Activated CD4-positive, alpha-beta T cell treated with anti-CD3 and anti-CD28 coated beads for 36 hours (primary cell): ENCODE measurements at places on chromosomes 1 and 21. TPM values are rescaled to one million over a fixed set of nuclear protein-coding genes. Genes with fewer than 3 reads are reported as not detected.
A peak's percentile ranks its signal among the peaks of the same experiment; 100 is the strongest.

GIPC2 gene
- total RNA-seq = 0.05 TPM

- H3K27ac ChIP-seq = no peak overlapping the region
- H3K27me3 ChIP-seq = peaks cover 58% of the 10 kb centered on the region
Measured at GRCh38 chr1:109392788-109393616, 4.7 kb downstream of the SORT1 start.

DNA sequence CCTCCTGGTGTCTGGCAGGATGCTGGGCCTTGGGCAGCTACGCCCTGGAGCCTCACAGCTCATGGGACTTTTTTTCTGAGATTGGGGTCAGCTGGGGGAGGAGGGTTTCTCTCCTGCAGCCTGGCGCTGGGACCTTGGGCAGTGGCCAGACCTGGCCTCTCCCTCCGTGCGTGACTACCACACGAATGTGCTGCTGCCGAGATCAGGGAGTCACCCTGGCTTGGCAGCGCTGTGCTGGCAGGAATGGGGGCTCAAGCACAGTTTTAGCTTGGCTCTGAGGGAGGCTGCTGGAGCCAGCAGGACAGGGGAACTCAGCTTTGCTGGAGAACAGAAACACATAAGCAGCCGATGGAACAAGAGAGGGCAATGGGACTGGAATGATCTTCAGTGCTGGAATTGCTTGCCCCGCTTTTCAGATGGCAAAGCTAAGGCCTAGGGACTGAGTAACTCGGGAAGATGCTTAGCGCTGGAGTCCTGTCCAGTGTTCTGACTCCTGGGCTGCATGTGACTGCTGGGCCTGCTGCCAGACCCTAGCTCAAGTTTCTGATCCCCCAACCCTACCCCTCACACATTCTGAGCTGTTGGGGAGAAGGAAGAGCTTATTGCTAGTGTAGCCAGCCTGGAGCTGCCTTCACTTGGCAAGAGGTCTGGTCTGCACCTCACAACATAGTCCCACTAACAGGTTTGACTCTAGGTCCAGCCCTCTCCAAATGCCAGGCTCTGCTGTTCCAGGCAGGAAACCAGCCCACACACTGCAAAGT lies 69.9 kb downstream of the NAV1 start:
- no peak overlapping the region for H3K4me3 ChIP-seq
- no peaks in the 10 kb centered on the region for H3K4me1 ChIP-seq
- no peak overlapping the region for H3K27ac ChIP-seq
- H3K27me3 ChIP-seq = no peaks in the 10 kb centered on the region
- no peaks in the 10 kb centered on the region for H3K36me3 ChIP-seq
- DNase-seq = no peak

GRCh38 chr1:235783148-235783776 lies 83.4 kb downstream of the LYST start:
- no peaks in the 10 kb centered on the region for H3K27me3 ChIP-seq
- no peaks in the 10 kb centered on the region for H3K4me1 ChIP-seq
- H3K36me3 ChIP-seq = peaks cover 20% of the 10 kb centered on the region
- H3K4me3 ChIP-seq = no peak overlapping the region

SPRR1B gene
- not detected for total RNA-seq

DNA sequence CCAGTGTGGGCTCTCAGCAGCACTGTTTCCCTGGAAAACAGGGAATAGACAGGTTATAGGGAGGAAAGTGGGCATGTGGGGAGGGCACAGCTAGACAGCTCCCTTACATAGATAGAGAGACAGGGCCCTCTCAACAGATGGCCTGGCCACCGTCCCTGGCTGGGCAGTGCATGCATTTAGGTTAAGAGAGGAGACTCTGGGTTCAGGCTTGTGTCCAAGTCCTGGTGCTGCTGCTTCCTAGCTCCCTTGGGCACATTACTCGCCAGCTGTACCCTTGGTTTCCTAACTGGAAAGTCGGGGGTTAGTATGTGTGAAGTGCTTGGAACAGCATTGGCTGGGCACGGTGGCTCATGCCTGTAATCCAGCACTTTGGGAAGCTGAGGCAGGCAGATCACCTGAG lies 9.1 kb downstream of the PLOD1 start:
- H3K4me1 ChIP-seq = no peaks in the 10 kb centered on the region
- no peak overlapping the region for H3K4me3 ChIP-seq
- DNase-seq = no peak
- no peak overlapping the region for H3K27ac ChIP-seq
- H3K27me3 ChIP-seq = no peaks in the 10 kb centered on the region
- peaks cover 3% of the 10 kb centered on the region for H3K36me3 ChIP-seq

MRPS14 gene
- 43.7 TPM for total RNA-seq

DNA sequence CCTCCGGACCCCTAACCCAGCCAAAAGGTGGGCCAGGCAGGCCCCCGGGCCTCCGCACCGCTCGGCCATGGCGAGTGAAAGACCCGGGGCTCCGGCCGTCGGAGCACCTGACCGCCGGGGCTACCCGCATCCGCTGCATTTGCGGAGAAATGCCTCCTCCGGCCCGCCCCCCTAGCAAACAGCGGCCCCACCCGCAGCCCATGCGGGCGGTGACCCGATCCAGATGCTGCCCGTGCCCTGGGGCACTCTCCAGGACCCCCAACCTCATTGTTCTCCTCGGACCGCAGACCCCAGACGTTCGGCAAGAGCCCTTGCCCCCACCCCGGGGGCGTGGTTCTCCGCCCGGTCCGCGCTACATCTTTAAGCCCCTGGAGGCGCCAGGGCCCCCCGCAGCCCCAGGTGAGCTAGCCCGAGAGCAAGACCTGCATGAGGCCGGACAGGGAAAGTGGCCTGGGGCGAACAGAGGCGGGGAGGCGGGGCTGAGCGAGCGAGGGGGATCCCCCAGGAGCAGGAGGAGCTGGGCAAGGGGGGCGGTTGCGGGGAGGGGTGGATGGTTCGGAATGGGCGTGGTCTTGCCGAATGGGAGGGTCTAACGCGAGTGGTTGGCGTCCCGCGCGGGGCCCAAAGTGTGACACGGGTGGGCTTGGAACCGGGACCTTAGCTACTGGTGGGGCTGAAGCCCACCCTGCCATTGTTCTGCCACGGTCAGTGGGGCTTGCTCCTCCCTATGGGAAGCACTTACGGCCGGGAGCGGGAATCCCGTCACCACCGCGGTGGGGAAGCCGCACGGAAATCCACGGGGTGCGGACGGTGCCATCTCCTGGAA lies 6.3 kb upstream of the CRYBG2 start:
- H3K27ac ChIP-seq = no peak overlapping the region
- H3K4me1 ChIP-seq = peaks cover 32% of the 10 kb centered on the region
- H3K27me3 ChIP-seq = peaks cover 11% of the 10 kb centered on the region
- peak overlapping the region; percentile 53 for H3K4me3 ChIP-seq

DNA sequence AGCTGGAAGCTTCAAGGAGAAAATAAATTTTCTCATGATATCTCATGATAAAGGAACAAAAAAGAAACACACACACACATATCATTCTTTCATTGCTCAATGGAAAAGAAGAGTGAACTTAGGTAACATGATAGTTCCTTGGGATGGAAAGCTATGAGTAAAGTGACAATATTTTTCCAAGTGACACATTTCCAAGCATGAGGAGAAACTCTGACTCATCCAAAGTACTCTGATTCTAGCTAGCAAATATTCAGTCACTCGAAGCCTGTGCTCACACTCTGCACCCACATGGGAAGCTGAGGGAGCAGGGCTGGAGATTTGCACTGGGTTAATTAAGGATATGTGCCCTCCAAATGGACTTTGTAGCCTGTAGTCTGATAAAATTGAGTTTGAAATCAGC lies 222.4 kb downstream of the LRRC40 start:
- H3K4me1 ChIP-seq = no peaks in the 10 kb centered on the region
- no peak for DNase-seq
- no peak overlapping the region for H3K4me3 ChIP-seq
- no peaks in the 10 kb centered on the region for H3K36me3 ChIP-seq

- peaks cover 2% of the 10 kb centered on the region for H3K27me3 ChIP-seq
- peaks cover 55% of the 10 kb centered on the region for H3K4me1 ChIP-seq
- peak overlapping the region; percentile 85 for H3K4me3 ChIP-seq
- H3K27ac ChIP-seq = peak overlapping the region; percentile 100
- no peak for DNase-seq
Measured at GRCh38 chr1:212035835-212036605, 472 bp downstream of the DTL start.

DNA sequence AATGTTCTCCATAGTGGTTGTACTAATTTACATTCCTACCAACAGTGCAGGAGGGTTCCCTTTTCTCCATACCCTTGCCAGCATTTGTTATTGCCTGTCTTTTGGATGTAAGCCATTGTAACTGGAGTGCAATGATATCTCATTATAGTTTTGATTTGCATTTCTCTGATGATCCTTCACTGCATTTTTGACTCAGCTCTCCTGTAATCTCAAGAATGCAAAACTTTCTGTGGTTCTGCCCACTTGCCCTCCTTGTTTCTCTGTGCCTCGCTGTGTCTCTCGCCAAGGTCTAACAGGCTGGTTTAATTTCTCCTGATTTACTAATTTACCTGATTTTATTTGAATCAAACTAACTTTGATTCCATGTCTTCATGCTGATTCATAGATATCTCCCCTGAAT lies 407.9 kb downstream of the ZP4 start:
- no peak overlapping the region for H3K4me3 ChIP-seq
- H3K4me1 ChIP-seq = no peaks in the 10 kb centered on the region

GRCh38 chr1:30532621-30533020 lies 190.8 kb downstream of the MATN1 start:
- DNase-seq = no peak
- no peaks in the 10 kb centered on the region for H3K4me1 ChIP-seq
- H3K27me3 ChIP-seq = peaks cover 8% of the 10 kb centered on the region
- no peak overlapping the region for H3K27ac ChIP-seq

RGS16 gene
- 27.2 TPM for total RNA-seq

GRCh38 chr1:2636733-2637132 lies 3.9 kb upstream of the MMEL1 start:
- no peak overlapping the region for H3K27ac ChIP-seq
- H3K4me1 ChIP-seq = no peaks in the 10 kb centered on the region
- no peak for DNase-seq
- H3K27me3 ChIP-seq = peaks cover under 1% of the 10 kb centered on the region
- no peaks in the 10 kb centered on the region for H3K36me3 ChIP-seq

L1TD1 gene
- total RNA-seq = 0.09 TPM

C1orf21 gene
- 6.1 TPM for total RNA-seq

GRCh38 chr1:64241069-64241468 lies 37.6 kb downstream of the UBE2U start:
- no peak overlapping the region for H3K27ac ChIP-seq
- no peak overlapping the region for H3K4me3 ChIP-seq
- DNase-seq = no peak
- H3K27me3 ChIP-seq = peaks cover 6% of the 10 kb centered on the region
- no peaks in the 10 kb centered on the region for H3K36me3 ChIP-seq
- peaks cover 19% of the 10 kb centered on the region for H3K4me1 ChIP-seq

DMRTB1 gene
- total RNA-seq = 0.23 TPM

GRCh38 chr1:234123867-234124266 lies 219.4 kb downstream of the SLC35F3 start:
- no peak for DNase-seq
- H3K36me3 ChIP-seq = no peaks in the 10 kb centered on the region
- H3K4me1 ChIP-seq = no peaks in the 10 kb centered on the region
- no peak overlapping the region for H3K4me3 ChIP-seq
- peaks cover 27% of the 10 kb centered on the region for H3K27me3 ChIP-seq

RUNX3 gene
- 156 TPM for total RNA-seq

- no peak overlapping the region for H3K4me3 ChIP-seq
- H3K36me3 ChIP-seq = no peaks in the 10 kb centered on the region
- H3K27ac ChIP-seq = no peak overlapping the region
- H3K27me3 ChIP-seq = peaks cover 83% of the 10 kb centered on the region
- peaks cover 47% of the 10 kb centered on the region for H3K4me1 ChIP-seq
Measured at GRCh38 chr1:50426702-50427085, 3.5 kb upstream of the DMRTA2 start.

DNA sequence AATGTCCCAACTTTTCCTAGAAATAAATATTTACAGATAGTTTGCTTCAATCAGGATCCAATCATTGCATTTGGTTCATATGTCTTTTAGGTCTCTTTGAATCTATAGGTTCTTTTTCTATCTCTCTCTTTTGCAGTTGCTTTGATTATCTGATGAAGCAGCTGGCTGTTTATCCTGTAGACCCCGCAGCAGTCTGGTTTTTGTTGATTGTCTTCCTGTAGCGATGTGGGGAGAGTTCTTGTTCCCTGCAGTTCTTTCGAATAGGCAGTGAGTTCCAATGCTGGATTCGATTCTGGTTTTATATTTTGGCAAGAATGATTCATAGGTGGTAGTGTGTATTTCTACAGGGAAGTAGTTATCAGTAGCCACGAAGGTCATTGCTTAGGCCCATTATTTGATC lies 7.4 kb upstream of the MIXL1 start:
- H3K27ac ChIP-seq = no peak overlapping the region
- H3K36me3 ChIP-seq = no peaks in the 10 kb centered on the region
- H3K4me3 ChIP-seq = no peak overlapping the region
- DNase-seq = no peak

SSU72 gene
- total RNA-seq = 123 TPM

DNA sequence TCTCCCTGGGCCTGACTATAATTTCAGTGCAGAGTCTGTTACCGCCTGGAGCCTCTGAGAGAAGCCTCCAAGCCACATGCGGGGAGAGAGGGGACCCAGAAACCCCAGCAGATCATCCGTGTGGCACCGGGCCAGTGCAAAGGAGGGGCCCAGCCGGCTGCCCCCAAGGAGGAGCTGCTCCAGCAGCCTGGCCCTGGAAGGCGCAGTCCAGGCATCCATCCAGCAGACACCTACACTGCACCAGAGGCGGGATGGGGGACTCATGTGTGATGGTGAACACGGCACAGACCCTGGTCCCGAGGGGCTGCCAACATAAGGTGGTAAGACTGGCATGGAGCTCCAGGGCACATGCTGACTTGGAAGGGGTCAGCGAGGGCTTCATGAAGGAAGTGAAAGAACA lies 39.6 kb upstream of the CLSTN1 start:
- H3K36me3 ChIP-seq = peaks cover 2% of the 10 kb centered on the region
- no peak for DNase-seq
- peaks cover 8% of the 10 kb centered on the region for H3K4me1 ChIP-seq
- H3K27ac ChIP-seq = no peak overlapping the region

- H3K36me3 ChIP-seq = no peaks in the 10 kb centered on the region
- no peak overlapping the region for H3K4me3 ChIP-seq
- peaks cover 5% of the 10 kb centered on the region for H3K4me1 ChIP-seq
- no peak overlapping the region for H3K27ac ChIP-seq
- H3K27me3 ChIP-seq = peaks cover 6% of the 10 kb centered on the region
Measured at GRCh38 chr1:203926025-203926540, 64.7 kb downstream of the SNRPE start.

- H3K4me3 ChIP-seq = no peak overlapping the region
- DNase-seq = no peak
- H3K36me3 ChIP-seq = peaks cover 26% of the 10 kb centered on the region
- H3K27me3 ChIP-seq = no peaks in the 10 kb centered on the region
Measured at GRCh38 chr1:207853372-207853757, 57.6 kb downstream of the CD34 start.

DNA sequence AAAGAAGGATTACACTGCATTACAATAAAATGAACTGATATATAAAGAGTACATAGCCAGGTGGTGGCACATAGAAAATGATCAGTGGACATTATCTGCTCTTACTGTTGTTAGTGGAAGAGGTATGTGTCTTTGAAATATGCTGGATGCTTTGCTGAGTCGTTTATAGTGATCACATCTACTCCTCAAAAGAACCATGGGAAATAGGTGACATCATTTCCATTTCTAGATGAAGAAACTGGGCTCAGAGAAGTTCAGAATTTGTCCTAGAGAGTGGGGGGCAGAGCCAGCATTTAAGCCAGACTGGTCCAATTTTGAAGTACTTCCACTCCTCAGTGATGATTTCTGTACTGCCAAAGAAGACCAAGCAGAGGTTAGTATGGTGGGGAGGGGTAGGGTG lies 34.0 kb upstream of the BACH1 start:
- DNase-seq = no peak
- no peaks in the 10 kb centered on the region for H3K27me3 ChIP-seq
- H3K36me3 ChIP-seq = no peaks in the 10 kb centered on the region
- H3K4me1 ChIP-seq = peaks cover 10% of the 10 kb centered on the region

OVAAL gene
- not detected for total RNA-seq
